Progenitor cell of endocrine pancreas (in vitro differentiated cells): ENCODE measurements at places on chromosomes 6 and 20. TPM values are rescaled to one million over a fixed set of nuclear protein-coding genes. Genes with fewer than 3 reads are reported as not detected.

C20orf204 gene
- 3.3 and 3.4 TPM in 2 replicates for total RNA-seq

BANF2 gene
- total RNA-seq = not detected in 2 replicates

COL9A3 gene
- total RNA-seq = 81.5 and 84.3 TPM in 2 replicates

GRCh38 chr6:40722553-40723258 lies 135.5 kb upstream of the LRFN2 start:
- no peak for DNase-seq

PHACTR3 gene
- 1.1 and 1.4 TPM in 2 replicates for total RNA-seq

TBXT gene
- not detected in 2 replicates for total RNA-seq

SLC2A10 gene
- 16.1 and 16.6 TPM in 2 replicates for total RNA-seq

- no peak for DNase-seq
Observed at GRCh38 chr6:8170245-8170644, 67.9 kb upstream of the EEF1E1 start.

GRCh38 chr6:1089859-1090258 lies 222.0 kb upstream of the FOXQ1 start:
- no peak for DNase-seq

GRCh38 chr6:140846503-140847261 lies 1286.0 kb upstream of the GJE1 start:
- no peak for DNase-seq

DNA sequence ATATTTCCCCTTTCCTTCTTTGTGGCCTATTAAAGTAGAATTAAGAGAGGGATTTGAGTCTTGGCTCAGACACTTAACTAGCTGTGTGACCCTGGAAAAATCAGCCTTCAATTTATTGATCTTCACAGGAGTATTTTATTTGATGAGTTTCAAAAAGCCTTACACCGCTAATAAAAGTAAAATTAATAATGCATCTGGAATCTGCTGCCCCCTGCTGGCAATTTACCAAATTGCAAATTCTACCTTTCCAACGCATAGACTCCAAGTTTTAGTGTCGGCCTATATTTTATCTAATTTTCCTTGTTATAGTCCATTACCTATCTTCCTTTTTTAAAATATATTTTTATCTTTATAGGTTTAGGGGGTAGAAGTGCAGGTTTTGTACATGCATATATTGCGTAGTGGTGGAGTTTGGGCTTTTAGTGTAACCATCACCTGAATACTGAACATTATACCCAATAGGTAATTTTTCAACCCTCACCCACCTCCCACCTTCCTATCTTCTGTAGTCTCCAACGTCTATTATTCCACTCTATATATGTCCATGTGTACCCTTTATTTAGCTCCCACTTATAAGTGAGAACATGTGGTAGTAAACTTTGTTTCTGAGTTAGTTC lies 46.3 kb downstream of the GOPC start:
- DNase-seq = peak; percentile 21

GRCh38 chr6:36875250-36875633 lies 639 bp upstream of the PPIL1 start:
- no peak for DNase-seq

DNA sequence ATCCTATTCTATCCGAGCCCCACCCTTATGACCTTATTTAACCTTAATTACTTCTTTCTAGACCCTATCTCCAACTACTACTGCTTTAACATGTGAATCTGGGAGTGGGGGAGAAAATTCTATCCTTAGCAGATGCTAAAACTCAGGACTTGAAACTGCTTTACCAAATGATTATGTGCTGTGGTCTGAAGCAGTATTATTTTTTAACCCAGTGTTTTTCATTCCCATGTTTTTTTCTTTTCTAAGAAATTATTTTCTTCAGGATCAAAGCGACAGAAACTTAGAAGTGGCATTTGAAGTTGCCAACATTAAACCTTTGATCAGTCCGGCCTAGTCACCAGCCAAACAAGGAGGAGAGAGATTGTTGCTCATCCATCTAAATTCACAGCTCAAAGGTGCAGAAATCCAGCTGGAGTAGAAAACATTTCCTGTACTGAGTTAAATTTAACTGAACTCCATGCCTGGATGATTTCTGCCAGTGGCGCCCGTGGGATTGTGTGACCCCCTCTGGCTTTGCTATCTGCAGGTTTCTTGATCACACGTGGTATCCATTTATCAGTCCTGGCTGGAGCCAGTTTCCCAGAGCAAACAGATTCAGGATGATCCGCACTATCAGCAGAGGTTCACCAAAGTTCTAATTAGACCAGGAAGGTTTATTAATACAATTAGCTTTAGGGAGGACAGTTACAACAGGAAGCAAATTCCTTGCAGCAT lies 300.5 kb downstream of the PLCB1 start:
- no peak for DNase-seq

DNA sequence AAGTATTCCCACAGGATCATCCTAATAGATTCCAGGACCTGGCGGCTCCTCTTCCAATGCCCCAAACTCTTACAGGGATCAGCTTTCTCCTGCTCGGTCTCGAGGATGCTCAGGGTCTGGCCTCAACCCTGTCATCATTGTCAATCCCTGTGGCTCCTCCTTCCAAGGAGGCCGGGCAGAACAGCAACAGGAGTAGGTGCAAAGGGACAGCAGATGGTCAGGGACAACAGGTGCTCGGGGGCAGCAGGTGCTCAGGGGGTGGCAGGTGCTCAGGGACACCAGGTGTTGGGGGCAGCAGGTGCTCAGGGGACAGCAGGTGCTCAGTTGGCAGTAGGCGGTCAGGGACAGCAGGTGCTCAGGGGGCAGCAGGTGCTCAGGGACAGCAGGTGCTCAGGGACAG lies 84.8 kb downstream of the TTLL2 start:
- no peak for DNase-seq

PROKR2 gene
- not detected in 2 replicates for total RNA-seq

DNA sequence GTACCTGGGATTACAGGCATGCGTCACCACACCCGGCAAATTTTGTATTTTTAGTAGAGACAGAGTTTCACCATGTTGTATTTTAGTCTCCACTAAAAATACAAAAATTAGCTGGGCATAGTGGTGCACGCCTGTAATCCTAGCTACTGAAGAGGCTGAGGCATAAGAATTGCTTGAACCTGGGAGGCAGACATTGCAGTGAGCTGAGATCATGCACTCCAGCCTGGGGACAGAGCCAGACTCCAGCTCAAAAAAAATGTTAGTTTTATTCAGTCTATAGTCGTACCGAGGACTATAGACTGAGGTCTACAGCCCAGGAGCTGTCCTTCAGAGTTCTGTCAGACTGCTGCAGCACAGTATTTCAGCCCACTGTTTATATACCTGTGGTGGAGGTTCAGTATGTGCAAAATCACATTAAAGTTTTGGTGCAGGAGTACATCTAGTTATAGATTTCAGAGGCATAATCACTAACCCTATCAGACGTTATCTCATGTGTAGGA lies 3.6 kb upstream of the CASP8AP2 start:
- DNase-seq = no peak

TINAG gene
- total RNA-seq = not detected in 2 replicates

- DNase-seq = no peak
Observed at GRCh38 chr20:50759678-50760077, 28.3 kb downstream of the PARD6B start.

- DNase-seq = no peak
Observed at GRCh38 chr6:32568561-32568960, 21.1 kb downstream of the HLA-DRB1 start.

TMEM151B gene
- total RNA-seq = 3.5 and 4.7 TPM in 2 replicates

GPX6 gene
- total RNA-seq = not detected in 2 replicates

DNA sequence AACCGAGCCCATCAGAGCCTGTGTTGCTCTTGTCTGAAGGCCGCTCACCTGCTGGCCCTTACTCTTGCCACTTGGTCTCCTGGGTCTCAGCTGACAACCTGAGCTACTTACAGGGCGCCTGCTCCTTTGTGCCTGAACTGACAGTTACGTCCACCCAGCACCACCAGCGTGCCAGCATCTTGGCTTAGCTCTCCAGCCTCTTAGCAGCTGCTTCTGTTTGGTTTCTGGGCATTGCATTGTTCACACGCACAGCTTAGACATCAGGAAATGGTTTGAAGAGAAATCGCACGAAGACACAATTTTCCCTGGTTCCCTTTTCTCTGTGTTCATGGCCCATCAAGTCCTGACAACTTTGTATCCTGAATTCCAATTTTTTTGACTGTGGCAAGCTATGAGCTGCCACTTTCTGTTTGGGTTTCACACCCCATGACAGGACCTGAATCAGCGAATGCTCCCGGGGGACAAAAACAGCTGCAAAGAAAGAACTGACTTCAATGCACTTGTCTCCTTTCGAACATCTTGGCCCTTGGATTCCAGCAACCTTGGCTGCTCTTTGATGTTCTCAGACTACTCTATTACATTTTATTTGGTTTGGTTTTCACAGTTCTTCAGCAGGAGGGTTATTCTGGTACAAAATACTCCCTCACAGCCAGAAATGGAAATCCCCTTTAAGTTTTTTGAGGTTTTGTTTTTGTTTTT lies 45.2 kb upstream of the LY86 start:
- DNase-seq = no peak

- no peak for DNase-seq
Observed at GRCh38 chr20:62643521-62644043, 1.3 kb downstream of the SLCO4A1 start.
